ENCODE measurements at places on chromosomes 4 and X.

DNA sequence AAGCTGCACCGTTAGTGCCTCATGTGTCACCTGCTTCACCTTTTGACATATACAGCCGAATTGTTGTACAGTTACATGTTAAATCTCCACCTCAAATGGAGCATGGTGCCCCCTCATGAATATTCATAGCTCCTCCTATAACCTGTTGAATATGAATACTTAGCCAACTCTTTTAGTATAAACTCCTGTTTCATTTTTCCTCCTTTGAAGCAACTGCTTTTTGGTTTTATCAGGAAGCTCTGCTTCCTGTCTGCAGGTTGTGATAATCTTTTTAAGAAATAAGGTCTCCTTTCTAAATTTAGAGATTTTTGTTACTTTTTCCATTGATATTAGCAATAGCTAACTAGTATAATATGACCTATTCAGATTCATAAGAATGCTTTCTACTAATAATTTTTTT, 1429.2 kb upstream of the AGA start:
- DNase-seq = no peak

GRCh38 chr4:78235800-78236199, 178.7 kb downstream of the FRAS1 start:
- DNase-seq = no peak

- no peak for DNase-seq
Measured at GRCh38 chr4:25861280-25861950, 1.4 kb downstream of the SEL1L3 start.

DNA sequence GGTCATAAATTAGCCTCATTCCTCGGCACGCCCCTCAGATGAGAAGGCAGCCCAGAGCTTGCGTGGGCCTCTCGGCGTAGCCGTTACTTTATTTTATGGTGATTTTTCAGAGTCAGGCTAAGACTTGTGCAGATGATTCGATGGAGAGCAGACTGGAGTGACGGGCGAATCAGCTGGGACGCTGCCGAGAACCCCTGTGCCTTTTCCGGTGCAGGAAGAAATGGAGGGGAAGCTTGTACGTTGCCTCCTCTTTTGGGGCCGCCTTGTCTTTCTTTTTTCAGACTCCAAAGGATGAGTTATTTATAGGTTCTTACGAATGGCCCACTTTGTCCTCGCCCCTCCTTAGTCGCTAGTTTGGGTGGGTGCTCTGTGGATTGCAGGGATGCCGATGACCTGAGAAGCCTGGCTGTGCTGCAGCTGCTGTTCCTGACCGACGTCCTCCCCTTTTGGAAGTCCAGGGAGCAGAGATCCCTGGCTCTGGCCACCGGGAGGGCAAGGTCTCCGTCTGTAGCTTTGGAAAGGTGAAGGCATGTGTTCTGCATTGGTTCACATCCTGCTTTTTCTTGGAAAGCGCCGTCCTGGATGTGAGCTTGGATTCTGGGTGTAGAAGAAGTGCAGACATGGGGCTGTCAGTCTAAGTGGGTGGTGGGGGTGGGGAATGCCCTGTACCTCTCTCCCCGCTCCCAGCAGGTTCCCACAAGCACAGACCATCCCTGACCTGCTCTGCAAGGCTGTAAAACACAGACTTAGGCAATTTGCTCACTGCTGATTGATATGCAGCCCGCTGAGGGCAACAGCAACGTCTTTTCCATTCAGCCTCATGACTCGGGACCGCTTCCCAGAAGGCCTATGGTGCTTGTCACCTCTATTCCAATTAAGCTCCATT, 9.3 kb downstream of the SORCS2 start:
- DNase-seq = no peak

- DNase-seq = no peak
Measured at GRCh38 chrX:36950495-36951253, 57.5 kb upstream of the FAM47C start.

DNA sequence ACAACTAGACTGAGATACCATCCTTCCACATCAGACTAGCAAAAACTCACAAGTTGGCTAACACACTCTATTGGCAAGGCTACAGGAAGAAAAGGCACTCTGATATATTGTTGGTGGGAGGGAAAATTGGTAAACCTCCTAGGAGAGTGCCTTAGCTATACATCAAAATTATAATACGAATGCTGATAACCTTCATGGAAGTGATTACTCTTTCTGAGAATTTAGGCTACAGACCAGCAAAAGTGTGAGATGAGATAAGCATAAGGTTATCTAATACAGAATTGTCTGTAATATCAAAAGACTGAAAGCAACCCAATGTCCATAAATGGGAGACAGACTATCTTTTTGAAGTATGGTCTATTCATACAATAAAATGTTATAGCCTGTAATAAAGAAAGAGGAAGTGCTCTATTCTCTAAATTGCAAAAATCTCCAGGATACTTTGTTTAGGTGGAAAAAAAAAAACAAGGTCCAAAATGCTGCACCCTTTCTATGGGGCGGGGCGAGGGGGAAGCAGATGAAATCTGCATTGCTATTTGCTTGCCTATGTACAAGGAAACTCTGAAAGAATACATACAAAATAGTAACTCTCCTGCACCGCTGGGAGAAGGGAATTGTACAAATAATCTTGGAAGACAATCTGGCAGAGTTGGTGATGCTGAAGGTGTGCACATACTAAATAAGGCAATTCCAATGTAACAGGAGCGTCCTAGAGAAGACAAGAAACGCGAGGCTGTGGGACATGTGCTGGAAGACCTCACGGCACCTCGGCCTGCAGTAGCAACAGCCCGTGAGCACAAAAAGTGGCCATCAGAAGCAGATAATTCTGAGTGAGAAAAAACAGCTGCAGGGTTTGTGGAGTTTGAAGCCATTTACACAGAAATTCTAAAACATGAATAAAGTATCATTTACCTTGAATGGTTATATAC, 109.7 kb downstream of the AFAP1 start:
- no peak for DNase-seq

Measured in activated naive CD8-positive, alpha-beta T cell treated with anti-CD3 and anti-CD28 coated beads for 36 hours (primary cell).